Fibroblast of lung (primary cell): ENCODE measurements at places on chromosomes 7 and 10.

DNA sequence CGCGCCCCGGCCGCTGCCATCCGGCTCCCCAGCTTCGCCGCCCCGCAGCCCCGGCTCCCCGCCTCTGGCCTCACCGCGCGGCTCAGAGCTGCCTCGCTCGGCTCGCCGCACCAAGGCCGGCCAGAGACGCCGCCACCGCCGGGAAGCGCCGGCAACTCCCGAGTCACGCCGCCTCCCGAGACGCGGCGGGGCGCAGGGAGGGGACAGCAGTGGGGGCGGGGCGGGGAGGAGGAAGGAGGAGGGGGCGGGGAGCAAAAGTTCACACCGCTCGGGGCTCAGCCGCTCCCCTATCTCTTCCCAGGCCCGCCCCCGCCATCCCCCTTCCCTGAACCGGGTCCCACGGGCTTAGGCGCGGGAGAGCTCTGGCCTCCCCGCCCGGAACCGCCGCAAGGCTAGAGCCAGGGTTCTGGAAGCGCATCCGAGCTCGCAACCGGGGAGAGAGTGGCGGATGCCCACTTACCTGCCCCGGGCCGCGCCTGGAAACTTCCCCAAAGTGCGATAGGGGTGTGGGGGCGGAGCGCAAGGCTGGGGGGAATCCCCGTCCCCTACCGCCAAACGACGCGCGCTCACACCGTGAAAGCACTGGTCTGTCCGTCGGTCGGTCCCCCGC lies 1.0 kb downstream of the CHST15 start:
- DNase-seq = peak; percentile 50

GRCh38 chr7:149355390-149356048 lies 93.5 kb downstream of the ZNF783 start:
- DNase-seq = no peak

DNA sequence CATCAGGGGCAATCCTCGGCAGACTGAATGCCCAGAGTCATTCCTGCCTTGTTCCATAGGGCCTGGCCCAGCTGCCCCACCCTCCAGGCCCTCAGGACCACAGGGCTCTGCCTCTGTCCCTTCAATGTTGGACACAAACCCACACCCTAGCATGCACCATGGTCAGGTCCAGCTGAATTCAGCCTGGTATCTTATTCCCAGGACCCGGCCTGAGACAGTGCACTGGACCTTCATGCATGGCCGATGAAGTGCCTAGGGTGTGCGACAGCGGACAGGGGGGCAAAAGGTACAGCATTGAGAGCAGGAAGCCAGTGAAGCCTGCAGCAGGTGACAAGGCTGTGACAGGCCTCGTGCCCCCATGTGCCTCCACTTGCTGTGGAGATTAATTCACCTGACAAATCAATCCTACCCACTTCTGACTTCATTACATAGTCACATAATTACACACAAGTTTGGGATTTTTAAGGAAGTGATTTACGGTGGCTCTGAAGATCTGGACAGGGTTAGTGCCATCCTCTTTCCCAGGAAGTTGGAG lies 261.9 kb downstream of the GRID1 start:
- DNase-seq = no peak

GRCh38 chr10:132249824-132250375 lies 57.9 kb downstream of the STK32C start:
- DNase-seq = no peak

DNA sequence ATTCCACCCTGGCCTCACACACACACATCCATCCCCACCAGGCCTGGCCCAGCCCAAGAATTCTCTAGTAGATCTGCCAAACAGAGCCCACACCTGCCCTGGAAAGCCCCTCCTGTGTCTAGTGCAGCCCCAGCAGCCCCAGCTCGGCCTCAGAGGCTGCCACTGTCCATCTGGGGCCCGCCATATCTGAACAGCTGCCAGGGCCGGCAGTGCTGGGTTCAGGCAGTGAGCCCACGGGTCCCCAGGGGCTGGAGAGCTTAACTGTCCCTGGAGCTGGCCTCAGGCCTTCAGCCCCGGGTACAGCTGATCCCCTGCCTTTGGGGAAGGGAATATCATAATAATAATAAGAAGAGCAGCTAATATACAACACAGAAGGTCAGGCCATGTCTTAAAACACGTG lies 574 bp downstream of the MYL10 start:
- no peak for DNase-seq

GRCh38 chr7:144786522-144786921 lies 49.3 kb downstream of the TPK1 start:
- DNase-seq = no peak

GRCh38 chr10:48551861-48552591 lies 52.8 kb downstream of the ARHGAP22 start:
- peak; percentile 34 for DNase-seq

GRCh38 chr7:3914051-3914775 lies 613.2 kb downstream of the SDK1 start:
- peak; percentile 69 for DNase-seq

DNA sequence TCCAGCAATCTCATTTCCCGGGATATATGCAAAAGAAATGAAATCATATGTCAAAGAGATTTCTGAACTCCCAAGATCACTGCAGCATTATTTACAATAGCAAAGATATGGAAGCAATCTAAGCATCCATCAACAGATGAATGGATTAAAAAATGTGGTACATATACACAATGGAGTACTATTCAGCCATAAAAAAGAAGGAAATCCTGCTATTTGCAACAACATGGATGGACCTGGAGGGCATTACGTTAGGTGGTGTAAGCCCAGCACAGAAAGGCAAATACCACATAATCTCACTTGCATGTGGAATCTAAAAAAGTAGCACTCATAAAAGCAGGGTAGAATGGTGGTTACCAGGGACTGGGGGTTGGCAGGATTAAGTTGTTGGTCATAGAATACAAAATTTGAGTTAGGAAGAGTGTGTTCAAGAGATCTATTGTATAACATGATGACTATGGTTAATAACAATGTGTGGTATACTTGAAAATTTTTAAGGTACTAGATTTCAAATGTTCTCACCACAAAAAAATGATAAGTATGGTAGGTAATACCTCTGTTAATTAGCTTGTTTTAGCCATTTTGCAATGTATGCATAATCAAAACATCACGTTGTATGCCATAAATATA lies 32.9 kb upstream of the EIF5AL1 start:
- DNase-seq = peak; percentile 36

DNA sequence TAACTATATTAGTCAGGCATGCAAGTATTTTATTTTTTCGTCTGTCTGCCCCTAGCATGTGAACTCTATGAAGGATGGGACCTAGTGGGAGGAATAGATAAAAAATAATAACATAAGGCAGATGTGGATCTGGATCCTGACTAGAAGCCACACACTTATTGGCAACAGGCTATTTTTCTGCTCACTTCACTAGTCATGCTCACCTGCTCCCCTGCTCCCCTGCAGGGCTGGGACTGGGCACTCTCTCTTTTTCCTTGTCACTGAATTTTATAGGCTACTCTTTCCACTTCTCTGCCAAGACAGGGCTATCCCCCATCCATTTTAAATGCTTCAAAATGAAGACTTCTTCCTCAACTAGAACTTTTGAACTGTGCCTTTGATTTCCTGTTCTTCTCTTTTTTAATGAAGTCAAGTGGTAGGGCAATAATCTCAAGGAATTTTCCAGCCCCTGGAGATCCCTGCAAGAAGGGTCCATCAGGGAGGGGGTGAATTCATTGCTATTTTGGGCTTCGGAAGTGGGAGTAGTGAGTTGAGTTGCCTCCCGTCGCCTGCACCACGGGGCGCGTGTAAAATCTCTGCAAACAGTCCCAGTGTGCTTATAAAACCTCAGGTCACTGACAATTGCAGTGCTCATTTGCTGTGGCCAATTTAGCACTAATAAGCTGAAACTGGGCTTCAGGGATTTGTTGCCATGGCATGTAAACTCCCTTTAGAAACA lies 156.7 kb upstream of the NPVF start:
- no peak for DNase-seq

DNA sequence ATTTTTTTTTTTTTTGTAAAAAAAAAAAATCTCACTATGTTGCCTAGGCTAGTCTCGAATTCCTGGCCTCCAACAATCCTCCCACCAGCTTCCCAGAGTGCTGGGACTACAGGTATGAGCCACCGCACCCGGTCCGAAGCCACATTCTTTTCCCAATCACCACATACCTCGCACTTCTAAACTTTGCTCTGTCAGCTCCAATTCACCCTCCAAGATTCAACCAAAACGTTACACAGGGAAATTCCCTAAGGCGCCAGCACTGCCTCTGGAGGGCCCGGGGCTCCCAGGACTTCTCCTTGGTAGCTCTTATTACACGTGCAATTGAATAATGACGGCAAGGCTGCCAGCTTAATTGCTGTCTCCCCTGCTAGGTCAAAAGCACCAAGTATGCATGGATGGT lies 10.3 kb upstream of the DNAAF5 start:
- DNase-seq = no peak

GRCh38 chr10:104353325-104354048 lies at the start of gene CFAP58:
CFAP58 (plus strand) TSS chr10:104353833; CDS start chr10:104353898, 65 bp downstream.
- DNase-seq = peak; percentile 89

- no peak for DNase-seq
These were observed 6.6 kb upstream of the SGCE start for GRCh38 chr7:94662548-94662947.

GRCh38 chr10:113095419-113096127 lies 145.5 kb downstream of the TCF7L2 start:
- no peak for DNase-seq

- no peak for DNase-seq
These were observed 10.8 kb downstream of the ANKRD22 start for GRCh38 chr10:88840881-88841280.

- DNase-seq = peak; percentile 83
These were observed 100.0 kb upstream of the EGR2 start for GRCh38 chr10:62916141-62916603.

GRCh38 chr7:150451833-150452461 lies 1.5 kb downstream of the GIMAP8 start:
- DNase-seq = no peak

DNA sequence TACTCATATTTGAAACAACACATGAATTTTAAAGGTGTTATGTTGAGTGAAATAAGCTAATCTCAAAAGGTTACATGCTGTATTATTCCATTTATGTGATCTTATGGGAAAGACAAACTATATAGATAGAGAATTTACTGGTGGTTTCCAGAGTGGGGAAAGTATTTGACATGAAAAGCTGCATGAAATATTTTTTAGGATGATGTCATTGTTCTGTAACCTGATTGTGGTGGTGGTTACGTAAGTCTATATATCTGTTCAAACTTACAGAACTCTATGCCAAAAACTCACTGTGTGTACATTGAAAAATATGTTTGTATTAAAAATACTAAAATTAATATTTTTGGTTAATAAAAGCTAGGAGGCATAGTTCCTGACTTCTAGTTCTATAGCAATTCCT lies 453.0 kb downstream of the SORCS3 start:
- no peak for DNase-seq

- DNase-seq = peak; percentile 10
These were observed 111.9 kb downstream of the SEMA3D start for GRCh38 chr7:85074992-85075391.

DNA sequence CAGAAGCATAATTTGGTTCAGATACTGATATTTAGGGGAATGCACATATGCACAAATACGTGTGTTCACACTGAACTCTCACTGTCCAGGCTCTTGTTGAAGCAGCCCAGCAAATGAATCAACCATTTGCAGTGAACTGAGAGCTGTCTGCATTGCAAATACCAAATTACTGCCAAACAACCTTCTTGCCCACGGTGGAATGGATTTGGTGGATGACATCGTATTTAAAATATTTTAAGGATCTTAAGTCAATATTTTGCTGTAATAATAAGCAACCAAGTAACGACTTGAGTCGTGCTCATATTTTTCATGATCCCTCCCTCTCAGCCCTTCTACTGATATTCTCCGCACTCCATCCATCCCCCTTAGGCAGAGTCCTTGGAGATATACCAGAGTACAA lies 107.9 kb upstream of the FEZF1 start:
- DNase-seq = peak; percentile 62

DNA sequence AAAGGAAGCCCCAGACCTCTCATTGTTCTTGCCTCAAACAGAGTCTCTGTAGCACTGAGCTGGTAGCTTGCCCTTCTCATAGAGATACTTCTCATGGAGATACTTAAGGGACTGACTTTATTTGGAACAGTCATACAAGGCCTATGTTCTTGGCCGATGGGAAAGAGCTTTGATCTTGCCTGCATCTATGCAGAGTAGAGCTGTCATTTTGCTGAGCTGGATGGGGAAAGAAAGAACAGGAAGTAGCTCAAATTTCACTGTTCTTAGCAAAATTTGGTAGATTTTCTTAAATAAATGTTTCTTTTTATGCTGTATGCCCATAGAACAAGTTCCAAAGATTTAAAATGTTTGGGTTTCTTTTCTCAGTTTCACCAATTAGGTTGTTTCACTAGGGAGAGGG lies 119.3 kb upstream of the SEC61G start:
- DNase-seq = peak; percentile 10
